ENCODE measurements at places on chromosomes 6 and 20.
A peak's percentile ranks its signal among the peaks of the same experiment; 100 is the strongest.

DNA sequence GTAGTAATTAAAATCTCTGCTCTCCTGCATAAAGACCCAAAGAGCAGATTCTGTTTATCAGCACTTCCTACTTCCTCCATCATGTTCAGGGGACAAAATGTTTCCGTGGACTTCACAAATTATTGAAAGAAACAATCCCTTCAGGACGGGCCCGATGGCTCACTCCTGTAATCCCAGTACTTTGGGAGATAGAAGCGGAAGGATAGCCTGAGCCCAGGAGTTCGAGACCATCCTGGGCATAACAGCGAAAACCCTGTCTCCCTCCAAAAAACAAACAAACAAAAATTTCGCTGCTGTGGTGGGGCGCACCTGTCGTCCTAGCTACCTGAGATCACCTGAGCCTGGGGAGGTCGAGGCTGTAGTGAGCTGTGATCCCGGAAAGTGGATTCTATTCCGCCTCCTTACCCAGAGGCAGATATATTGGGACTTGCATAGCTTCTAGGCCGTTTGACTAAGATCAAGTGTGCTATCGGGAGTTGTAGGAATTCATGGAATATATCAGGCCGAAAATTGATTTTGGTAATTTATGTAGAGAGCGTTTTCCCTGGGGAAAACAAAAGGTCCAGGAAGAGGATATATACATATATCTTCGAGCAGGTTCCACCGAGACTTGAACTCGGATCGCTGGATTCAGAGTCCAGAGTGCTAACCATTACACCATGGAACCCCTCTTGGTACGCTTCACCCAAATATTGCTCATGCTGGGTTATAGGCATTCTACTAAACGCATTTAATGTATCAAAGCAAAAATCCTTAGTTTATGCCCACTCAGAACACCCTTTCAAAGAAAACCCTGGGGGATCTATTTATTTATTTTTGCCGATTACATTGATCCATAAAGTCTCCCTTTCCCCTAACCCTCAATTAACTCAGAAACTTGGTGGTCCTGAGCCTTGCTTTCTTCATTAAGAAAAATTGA, 74.5 kb upstream of the ZNF184 start:
- DNase-seq: peak; percentile 74

DNA sequence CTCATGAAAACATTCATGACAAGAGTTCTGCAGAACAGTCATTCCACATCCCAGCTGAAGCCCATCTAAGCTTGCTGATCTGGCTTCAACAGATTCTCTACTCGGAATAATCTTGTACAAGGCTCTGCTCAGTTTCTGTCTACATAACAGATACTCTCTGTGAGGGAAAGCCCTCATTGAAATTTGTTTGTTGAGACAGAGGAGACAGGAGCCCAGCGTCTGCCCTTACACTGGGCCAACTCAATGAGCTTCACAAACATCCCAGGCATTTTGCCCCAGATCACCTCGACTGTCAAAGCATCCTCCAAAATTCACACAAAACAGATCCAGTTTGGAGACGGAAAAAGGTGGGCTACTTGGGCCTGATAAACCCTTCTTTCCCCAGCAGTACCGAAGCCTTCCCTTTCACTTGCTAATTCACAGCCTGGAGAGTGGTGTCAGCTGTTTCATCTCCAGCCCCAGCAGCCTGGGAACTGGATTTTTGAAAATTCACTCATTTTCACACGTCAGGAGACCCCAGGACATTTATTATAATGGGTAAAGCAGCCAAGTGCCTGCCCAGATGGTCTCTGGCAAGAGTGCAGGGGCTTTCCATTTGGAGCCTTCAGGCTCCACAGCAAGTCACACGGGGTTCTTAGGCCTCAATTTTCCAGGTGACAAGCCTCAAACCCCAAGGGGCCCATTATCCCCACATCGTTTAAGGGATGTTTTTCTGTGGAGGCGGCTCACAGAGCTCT, 7.3 kb downstream of the CCDC167 start:
- DNase-seq: no peak

- no peak for DNase-seq
Observed at GRCh38 chr6:144066741-144067484, 28.5 kb downstream of the SF3B5 start.

DNA sequence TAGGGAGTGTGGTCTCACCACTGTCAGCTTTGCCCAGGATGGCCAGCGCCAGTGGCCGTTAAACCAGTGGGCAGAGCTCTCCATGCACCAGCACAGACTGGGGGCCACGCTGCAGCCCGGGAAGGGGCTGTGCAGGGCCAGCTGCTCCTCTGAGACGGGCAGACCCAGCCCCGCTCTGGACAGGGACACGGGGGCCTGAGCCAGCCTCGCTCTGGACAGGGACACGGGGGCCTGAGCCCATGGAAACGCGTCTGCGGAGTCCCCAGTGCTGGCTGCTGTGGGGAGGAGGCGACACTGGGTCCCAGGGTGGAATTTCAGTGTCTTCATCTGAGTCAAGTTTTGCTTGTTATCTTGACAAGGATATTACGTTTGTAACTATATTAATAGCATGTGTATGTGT, 402.7 kb downstream of the CDH4 start:
- no peak for DNase-seq

DNA sequence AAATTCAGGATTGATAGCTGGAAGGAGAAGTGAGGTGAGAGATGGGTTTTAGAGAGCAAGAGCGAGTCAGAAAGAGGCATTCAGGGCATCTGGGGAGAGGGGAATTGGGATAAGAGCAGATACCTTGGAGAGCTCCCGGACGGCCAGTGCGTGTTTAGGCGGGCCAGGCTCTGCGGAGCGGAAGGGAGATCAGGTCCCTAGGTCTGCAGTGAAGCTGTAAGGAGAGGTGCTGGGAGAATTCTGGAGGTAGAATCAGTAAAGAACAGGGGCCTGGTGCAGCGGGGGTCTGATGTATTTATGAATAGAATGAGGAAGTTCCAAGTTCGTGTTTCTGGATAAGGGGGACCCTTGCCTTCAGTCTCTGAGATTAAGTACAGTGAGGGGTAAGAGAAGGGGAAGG, 47.4 kb upstream of the FAM83D start:
- DNase-seq: no peak

DNA sequence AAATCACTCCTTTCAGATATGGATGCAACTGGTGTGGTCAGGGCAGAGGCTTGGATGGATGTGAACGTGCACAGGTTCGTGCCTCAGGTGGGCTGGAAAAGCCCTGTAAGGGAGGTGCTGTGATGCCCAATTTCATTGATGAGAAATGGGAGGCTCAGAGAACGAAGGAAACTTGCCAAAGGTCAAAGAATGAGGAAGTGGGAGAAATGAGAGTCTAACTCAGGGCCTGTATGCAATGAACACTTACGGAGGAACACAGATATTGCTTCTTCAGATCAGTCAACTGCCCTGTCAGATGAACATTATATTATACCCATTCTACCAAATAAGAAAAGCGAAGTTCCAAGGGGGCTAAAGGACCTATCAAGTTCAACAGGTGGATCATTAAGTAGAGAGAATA, 134.7 kb downstream of the RCAN2 start:
- DNase-seq: no peak

DNA sequence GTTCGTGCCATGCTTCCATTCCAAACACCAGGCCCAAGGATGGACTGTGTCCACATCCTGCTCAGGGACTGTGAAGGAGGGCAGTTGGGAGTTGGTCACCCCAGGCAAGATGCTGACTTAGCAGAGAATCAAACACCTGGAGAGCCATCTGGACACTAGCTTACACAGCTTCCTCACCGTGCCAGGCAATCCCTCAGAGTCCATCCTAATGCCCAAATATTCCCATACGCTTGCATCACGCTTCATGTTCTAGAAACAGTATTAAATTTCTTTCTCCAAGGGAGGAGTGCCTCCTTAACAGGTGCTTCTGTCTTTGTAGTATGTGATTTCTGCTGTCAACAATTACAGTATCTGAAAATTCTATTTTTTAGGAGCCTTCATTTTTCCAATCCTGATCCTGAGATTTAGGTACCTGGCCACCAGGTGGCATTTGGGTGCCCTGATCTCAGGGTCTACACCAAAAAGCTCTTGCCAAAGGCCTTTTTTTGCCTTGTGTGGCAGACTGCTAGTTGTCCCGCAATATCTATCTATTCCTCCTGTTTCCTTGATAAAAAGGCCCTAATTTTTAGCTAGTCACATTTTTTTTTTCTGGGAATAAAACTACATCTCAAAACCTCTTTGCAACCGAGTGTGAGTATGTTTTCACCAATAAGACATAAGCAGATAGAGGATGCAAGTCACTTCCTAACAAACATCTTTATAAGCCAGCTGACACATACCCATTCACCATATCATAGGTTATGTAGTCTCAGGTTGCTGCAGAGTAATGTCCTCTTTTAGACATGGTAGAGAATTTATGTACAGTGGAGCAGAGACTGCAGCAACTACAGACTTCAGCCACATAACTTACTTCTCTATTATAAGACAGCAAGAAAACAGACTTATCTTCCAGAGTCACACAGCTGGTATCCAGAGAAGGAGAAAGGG, 85.0 kb downstream of the PREP start:
- no peak for DNase-seq

DNA sequence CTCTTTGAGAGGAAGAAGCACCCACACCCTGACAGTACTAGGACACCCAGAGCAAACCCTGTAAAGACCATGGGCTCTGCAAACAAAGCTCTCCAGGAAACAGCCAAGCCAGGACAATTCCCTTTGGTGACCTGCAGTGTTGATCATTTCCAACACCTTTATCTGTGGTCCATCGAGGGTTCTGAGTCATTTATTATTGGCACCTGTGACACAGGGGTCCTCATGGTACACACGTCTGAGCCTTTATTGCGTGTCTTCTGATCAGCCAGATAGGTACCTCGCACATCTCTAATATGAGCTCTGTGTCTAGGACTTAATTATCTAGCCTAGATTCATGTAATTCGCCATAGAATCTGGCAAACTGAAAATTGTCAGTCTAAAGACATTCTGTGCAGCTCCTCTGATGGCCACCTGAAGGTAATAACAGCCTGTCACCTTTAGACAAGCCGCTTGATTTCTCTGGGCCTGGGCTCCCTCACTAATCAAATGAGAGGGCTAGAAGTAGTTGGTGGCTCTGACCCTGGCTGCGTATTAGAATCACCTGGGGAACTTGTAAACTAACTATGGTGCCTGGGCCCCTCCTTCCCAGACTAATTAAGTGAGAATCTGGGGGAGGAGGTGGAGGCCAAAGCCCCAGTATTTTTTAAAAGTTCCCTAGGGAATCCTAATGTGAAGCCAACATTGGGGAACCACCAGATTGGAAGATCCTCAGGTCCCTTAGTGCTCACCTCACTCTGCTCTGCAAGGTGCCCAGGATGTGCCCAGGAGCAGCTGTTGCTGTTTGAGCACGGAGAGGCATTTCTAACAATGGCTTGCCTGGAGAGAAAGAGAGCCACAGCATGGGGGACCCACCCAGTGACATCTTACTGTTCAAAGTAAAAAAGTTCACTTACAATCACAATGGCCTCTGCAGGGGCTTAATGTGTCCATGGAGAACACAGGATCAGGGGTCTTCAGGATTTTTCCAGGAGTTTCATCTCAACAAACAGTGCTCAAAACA, 122.0 kb upstream of the ARID1B start:
- no peak for DNase-seq

GRCh38 chr6:161618831-161619454, 345.1 kb upstream of the AGPAT4 start:
- DNase-seq: peak; percentile 56

DNA sequence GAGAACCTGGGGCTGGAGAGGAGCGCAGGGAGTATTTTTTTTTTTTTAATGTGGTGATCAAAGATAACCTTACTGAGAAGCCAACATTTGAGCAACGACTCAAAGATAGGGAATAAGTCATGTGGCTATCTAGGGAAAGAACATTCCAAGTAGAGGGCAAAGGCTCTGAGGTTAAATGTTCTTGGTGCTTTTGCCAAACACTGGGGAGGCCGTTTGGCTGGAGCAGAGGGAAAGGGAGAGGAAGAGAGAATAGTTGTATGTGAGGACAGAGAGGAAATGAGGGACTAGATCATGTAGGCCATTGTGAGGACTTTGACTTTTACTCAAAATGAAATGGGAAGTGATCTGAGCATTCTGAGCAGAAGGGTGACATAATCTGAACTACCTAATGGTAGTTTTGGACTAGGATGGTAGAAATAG, 27.8 kb downstream of the ACSS2 start:
- DNase-seq: no peak

- DNase-seq: no peak
Observed at GRCh38 chr6:148984531-148985056, 237.8 kb downstream of the UST start.

DNA sequence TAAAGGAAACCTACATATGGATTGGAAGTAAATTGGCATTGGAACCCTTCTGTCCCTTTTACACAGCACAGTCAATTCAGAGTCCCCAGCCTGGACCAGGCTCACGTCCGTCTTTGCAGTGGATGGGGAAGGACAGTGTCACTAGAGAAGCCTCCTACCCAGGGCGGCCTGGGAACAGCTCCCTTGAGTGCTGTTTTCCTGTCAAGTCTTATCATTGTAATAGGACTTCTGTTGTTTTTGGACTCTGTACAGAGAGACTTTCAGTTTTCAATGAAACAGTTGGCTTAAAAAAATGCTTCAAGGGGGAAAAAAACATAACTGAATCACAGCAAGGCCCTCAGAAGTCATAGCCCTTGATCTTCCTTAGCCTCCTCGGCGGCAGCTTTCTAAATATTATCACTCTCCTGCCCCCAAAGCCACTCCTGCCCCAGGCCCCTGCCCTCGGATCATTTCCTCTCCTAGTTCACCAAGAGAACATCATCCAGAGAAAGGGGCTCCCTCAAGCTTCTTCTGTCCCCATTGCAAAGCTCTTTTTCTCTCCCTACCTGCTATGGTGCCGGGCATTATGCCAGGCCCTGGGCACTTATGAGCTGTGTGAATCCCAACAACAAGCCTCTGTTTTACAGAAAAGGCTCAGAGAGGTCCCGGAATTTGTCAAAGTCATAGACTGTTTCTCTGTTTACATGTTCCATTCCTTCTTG, 37.8 kb upstream of the CNKSR3 start:
- no peak for DNase-seq

DNA sequence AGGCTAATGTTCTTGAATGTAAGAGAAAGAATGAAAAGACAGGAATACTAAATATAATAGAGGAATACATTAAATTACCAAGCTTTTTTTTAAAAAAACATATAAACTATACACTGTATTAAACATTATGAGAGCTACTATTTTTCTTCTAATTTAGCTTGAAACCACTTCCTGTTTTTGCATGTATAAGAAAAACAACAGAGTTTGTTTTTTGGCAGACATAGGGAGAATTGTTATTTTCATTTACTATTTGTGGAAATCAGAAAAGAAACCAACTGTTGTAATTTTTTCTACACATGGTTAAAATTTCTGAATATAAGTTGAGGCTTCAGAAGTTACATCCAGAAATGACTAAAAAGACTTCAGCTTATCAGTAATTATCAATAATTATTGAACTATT, 991.8 kb upstream of the GJE1 start:
- DNase-seq: no peak

Data from Caco-2 (cell line).